Stimulated activated CD8-positive, alpha-beta memory T cell treated with anti-CD3 and anti-CD28 coated beads, Interleukin-7, amount 100 ng/mL, for 1 hour (primary cell): ENCODE measurements at places on chromosomes 1 and 21.
A peak's percentile ranks its signal among the peaks of the same experiment; 100 is the strongest.

DNA sequence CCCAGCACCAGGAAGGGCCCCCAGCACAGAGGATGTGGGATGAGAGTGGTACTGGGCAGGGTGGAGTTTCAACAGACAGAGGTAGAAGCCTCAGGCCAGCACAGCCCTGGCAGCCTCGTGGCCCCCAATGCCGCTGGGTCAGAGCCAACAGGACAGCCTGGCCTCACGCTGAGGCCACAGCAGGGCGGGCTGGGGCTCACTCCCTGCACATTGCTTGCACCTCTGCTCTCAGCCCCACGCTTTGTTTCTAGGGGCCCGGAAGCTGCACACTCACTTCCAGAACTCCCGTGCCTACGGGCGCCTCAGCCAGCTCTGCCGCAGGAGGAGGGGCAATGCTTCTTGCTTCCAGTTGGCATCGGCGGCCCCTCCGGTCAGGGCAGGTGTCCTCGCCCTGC, 72.9 kb downstream of the SIK1 start:
- no peak for DNase-seq

- DNase-seq = no peak
These were observed 8.2 kb downstream of the LMNA start for GRCh38 chr1:156122519-156123355.

- no peak for DNase-seq
These were observed 106.3 kb downstream of the BEND5 start for GRCh38 chr1:48670234-48671020.

DNA sequence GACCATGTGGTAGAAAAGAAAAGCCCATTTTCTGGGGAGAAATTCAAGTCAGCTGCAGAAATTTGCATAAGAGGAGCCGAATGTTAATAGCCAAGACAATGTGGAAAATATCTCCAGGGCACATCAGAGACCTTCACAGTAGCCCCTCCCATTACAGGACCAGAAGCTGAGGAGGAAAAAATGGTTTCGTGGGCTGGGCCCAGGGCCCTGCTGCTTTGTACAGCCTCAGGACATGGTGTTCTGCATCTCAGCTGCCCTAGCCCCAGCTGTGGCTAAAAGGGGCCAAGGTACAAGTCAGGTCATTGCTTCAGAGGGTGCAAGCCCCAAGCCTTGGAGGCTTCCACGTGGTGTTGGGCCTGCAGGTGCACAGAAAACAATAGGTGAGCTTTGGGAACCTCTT, 108.3 kb downstream of the DMRTB1 start:
- no peak for DNase-seq

- DNase-seq = peak; percentile 36
These were observed 2.0 kb upstream of the RCSD1 start for GRCh38 chr1:167627865-167628641.

DNA sequence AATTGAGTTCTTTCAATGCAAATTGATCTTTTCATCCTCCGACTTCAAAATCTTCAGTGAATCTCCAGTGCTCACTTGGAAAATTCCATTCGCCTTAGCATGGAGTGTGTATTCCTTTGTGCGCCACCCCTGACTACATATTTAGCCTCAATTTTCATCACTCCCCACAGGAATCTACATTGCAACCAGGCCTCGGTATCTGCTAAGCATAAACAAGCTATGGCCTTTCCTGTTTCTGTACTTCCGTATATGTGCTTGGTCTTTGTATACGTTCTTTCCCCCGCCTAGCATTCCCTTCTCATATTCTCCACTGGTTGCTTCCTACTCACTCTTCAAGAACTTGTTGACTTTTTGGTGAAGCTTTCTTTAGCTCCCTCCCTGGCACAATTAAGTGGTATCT, 470.8 kb downstream of the LMO4 start:
- DNase-seq = no peak

- DNase-seq = no peak
These were observed 11.6 kb upstream of the OR2G2 start for GRCh38 chr1:247576514-247576913.

DNA sequence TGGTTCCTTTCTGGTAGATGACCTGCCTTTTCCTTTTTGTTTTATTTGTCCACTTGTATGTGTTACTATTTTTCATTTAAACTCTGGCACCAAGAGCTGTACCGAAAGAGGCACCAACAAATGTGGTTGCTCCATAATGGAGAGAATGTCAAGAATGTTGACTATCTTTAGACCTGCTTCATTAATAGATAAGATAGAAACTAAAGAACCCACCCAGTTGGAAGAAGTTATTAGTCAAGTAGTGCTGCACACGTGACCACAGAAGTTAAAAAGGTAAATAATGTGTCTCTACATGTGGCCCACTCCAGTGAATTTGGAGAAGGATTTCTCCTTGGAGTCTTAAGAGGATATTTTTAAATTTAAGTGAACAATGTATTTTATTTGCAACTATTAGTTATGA, 9.3 kb downstream of the ATP1A1 start:
- DNase-seq = no peak
